ENCODE measurements at places on chromosomes 11 and 22. TPM values are rescaled to one million over a fixed set of nuclear protein-coding genes. Genes with fewer than 3 reads are reported as not detected.

PNPLA5 gene
- not detected for total RNA-seq

DCHS1 gene
- 0.40 TPM for total RNA-seq

DNA sequence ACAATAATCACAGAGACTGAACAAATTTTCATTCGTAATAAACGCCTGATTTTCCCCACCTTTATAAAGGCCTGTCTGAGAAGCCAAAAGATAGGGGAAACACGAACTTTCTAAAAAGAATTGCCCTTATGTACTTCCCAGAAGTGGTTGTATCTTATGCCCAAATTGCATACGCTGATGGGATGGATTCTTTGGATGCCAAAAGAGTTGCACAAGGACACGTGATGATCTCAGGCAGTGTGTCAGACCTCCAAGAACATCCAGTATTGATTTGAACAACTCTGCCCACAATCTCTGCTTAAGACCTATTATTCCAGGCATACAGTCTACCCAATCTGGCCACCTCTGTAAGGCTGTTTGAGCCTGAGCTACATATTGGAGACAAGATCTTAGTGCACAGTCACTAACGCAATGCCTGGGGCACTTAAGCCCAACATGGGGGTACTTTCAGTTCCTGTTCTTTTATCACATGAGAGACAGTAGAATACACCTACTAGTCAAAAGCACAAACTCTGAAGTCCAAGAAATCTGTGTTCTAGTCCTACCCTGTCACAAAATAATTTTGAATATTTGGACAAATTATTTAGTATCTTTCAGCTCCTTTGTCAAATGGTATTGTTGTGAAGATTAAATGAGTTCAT lies 38.9 kb downstream of the OR10A6 start:
- no peak for DNase-seq

ZPR1 gene
- total RNA-seq: 55.9 TPM

GRCh38 chr11:62394825-62395538 lies 23.9 kb upstream of the SCGB1A1 start:
- peak; percentile 71 for DNase-seq

PEX26 gene
- 41.0 TPM for total RNA-seq

GRCh38 chr11:126929179-126930061 lies 71.2 kb downstream of the KIRREL3 start:
- no peak for DNase-seq

DNA sequence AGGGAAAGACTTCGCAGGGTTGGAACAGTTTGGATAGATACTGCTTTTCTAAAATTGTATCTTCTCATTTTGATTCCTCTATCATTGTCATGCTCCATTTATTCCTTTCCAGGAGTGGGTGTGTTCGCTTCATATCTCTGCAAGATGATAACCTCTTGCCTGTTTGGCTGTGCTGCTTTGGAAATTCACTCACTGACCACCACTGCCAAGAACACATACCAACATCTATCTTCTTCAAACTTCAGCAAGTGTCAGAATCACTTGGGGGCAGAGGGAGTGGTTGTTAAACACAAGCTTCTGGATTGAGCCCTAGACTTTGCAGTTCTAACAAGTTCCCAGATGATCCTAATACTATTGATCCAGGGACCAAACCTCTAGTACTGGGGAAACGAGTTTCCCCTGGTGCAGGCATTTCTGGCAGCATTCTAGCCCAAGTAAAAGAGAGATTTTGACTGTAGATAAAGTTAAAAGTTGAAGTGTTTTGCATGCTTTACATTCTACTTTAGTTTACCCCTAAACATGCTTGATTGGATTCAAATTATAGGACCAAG lies 11.5 kb upstream of the DKK3 start:
- no peak for DNase-seq

DNA sequence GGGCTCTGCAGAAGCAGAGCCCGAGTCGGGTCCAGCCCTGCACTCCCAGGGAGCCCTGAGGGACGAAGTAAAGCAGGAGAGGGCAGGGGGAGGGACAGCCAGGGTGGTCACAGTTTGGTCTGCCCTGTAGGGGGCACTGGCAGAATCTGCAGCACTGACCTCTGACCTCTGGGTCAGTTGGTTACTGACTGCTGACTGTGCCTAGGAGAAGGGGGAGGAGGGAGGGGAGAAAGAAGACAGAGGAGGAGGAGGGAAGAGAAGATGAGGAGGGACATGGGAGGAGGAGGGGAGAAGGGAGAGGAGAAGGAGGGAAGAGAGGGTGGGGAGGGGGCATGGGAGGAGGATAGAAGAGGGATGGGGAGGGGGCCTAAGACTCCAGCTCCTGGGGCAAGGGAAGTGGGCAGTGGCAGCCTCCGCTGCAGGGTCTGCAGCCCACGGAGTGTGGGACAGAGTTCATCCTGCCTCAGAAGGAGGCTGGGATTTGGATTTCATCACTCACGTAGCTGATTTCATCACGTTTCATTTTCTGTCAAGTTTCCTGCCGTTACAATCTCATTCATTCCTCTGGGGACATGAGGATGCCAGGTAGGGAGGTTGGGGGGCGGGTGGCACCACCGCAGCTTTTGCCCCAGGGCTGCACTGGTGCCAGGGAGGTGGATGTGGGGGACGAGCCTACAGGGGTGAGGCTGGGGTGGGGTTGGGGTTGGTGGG lies 55.2 kb downstream of the FLRT1 start:
- DNase-seq: no peak

DNA sequence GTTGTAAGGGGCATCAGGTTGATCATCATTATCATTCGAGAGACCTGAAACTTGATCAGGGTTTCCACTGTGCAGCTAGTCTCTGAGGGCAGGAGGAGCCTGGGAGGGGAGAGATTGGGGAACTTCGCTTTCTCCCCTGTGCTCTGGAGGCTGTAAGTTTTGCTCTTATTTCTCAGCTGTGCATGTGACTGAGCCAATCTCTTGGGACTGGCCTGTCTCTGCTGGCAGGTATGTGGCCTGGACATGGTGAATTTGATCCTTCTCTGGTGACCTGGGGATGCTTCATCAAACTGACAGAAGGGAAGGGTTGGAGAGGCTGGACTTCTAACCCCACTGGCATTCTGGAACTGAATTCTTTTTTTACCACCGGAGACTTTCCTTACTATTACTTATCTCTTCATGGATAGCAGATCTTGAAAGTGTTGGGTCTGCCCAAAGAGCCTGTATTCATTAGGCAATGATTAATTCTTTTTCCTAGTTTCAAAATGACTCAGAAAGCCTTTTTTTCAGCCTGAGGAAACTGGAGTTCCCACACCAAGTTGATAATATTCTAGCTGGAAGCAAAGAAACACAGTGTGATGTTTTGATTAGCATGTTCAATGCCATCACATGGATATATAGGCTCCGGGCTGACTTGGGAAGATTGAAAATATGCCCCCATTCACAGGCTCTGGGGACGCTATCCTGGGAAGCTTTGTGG lies 36.5 kb downstream of the TSPAN18 start:
- no peak for DNase-seq

All from activated CD4-positive, alpha-beta T cell treated with anti-CD3 and anti-CD28 coated beads, Interleukin-2, amount 10 ng/mL, durations not matched to agents 7 days and 5 days (primary cell).